ENCODE measurements at places on chromosomes 4 and X. TPM values are rescaled to one million over a fixed set of nuclear protein-coding genes. Genes with fewer than 3 reads are reported as not detected.

GRCh38 chr4:176566769-176567168 lies 226.0 kb downstream of the VEGFC start:
- no peaks in the 10 kb centered on the region for H3K36me3 ChIP-seq
- no peaks in the 10 kb centered on the region for H3K27me3 ChIP-seq
- H3K27ac ChIP-seq: no peak overlapping the region
- H3K4me1 ChIP-seq: no peaks in the 10 kb centered on the region
- no peak overlapping the region for H3K4me3 ChIP-seq

DNA sequence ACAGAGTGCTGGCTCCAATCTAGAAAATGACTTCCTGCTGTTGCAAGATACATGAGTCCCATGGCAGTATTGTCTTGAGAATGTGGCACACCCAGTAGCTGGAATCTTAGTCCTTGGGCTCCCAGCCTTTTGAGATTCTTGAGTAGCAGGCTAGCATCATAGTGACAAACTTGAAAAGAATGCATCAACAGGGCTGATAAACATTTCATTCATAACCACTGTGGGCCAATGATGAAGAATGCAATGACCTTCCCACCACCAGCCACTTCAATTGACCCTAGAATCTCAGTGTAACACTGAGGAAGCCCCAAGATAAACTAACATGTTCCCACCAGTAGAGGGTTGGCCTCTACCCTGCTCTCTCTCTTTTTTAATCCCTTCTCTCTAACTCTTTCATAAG lies 329.3 kb downstream of the GBA3 start:
- no peaks in the 10 kb centered on the region for H3K4me1 ChIP-seq
- H3K27ac ChIP-seq: no peak overlapping the region
- no peak overlapping the region for H3K4me3 ChIP-seq
- no peaks in the 10 kb centered on the region for H3K36me3 ChIP-seq
- no peak for DNase-seq
- H3K27me3 ChIP-seq: no peaks in the 10 kb centered on the region

GRCh38 chr4:29009908-29010307 lies 1710.3 kb upstream of the PCDH7 start:
- H3K27ac ChIP-seq: no peak overlapping the region
- DNase-seq: no peak
- no peaks in the 10 kb centered on the region for H3K27me3 ChIP-seq
- H3K36me3 ChIP-seq: no peaks in the 10 kb centered on the region
- no peaks in the 10 kb centered on the region for H3K4me1 ChIP-seq
- H3K4me3 ChIP-seq: no peak overlapping the region

- H3K27me3 ChIP-seq: no peaks in the 10 kb centered on the region
- H3K27ac ChIP-seq: no peak overlapping the region
- H3K36me3 ChIP-seq: no peaks in the 10 kb centered on the region
These were observed 1365.4 kb downstream of the ARAP2 start for GRCh38 chr4:34878961-34879360.

DNA sequence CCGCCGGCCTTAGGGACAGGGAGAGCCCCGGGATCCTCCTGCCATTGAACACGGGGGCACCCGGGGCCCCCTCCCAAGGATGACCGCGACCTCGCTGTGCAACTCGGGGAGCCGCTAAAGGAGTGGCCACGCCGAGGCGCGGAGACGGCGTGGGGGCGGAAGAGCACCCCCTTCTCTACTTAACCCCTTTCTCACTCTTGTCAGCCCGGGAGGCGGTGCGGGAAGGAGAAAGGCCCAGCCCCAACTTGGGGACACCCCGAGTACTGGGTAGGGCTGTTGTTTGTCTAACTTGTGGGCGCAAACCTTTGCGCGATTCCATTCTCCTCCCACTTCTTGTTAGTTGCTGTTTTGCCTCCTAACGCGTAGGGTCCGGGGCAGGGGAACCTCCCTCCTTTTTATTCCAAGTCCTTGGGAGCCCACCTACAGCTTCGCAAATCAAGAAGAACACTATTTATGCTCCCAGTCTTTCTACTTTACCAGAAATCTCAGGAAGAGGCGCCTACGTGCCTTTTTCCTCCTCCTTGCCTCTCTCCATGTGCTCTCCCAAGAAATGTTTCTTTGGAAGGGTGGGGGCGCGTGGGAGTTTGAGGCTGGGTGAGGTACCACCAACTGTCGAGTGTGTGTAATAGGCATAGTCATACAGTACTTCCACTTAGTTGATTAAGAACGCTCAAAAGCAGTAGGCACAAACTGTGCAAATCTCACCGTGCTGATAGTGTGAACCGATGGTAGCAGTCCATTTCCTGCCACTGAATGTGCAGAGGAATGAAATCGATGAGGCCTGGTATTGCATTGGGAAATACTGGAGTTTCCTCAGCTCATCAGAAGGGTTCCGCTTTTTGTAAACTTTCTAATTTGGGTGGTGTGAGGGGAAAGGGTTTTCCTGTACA lies 813 bp downstream of the DIAPH2 start:
- peak overlapping the region; percentile 75 for H3K4me3 ChIP-seq
- no peaks in the 10 kb centered on the region for H3K27me3 ChIP-seq
- DNase-seq: peak; percentile 68

Gene FHDC1
- total RNA-seq: 1.1 TPM

Gene LRP2BP
- 1.8 TPM for total RNA-seq

DNA sequence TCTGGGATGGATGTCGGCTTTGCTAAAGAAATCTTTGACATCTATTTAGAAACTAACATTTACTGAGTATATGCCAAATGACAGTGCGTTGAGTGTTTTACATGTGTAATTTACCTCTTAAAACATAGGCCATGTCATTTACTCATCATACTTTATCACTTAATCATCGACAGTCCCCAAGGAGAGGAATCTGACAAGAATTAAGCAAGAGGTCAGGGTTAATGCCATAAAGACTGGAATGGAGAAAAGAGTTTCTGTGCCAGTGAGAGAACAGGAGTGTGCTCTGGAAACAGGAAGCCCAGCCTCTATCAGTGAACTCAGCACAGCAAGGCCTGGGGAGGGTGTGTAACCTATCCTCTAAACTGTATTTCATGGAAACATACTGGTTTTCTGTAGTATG lies 28.0 kb upstream of the AMOT start:
- H3K36me3 ChIP-seq: no peaks in the 10 kb centered on the region
- H3K27ac ChIP-seq: no peak overlapping the region
- H3K4me3 ChIP-seq: no peak overlapping the region
- no peaks in the 10 kb centered on the region for H3K27me3 ChIP-seq
- no peaks in the 10 kb centered on the region for H3K4me1 ChIP-seq

DNA sequence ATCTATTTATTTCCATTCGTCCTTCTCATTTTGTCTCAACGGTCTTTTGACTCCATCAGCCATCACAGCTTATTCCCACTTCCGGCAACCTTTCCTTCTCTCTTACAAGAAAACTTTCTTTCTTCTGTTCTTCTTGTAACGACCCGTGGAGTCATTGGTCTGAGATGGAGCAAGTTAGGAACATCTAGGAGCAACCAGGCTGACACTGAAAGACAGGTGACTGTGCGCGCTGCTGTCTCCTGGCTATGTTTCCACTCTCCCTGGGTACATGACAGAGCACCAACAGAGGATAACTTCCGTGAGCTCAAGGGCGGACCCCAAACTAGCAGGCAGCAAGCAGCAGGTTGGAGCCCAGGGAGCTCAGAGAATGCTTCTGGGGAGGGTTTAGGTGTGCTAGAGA lies 2.5 kb downstream of the FGF5 start:
- peaks cover 20% of the 10 kb centered on the region for H3K4me1 ChIP-seq
- H3K36me3 ChIP-seq: no peaks in the 10 kb centered on the region
- H3K27ac ChIP-seq: peak overlapping the region; percentile 17
- peaks cover 25% of the 10 kb centered on the region for H3K27me3 ChIP-seq
- DNase-seq: no peak

DNA sequence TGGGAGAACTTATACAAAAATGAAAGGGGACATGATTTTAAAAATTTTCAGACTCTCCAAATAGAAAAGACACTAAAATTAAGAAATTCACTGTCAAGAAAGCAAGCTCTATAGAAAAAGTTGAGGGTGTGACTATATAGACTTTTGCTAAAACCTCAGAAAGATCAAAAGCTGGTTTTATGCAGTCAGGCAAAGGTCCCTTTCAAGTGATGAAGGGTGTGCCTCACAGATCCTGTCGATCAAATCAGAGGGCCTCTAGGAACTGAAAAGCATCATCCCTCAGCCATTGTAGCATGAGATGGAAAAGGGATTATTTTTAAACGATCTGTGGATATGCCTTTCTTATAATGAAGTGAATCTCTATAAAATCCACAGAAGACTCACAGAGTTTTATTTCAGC lies 116.5 kb downstream of the FAM13A start:
- DNase-seq: no peak
- H3K27me3 ChIP-seq: no peaks in the 10 kb centered on the region
- H3K4me3 ChIP-seq: no peak overlapping the region
- no peaks in the 10 kb centered on the region for H3K4me1 ChIP-seq
- no peaks in the 10 kb centered on the region for H3K36me3 ChIP-seq

- H3K36me3 ChIP-seq: no peaks in the 10 kb centered on the region
- H3K4me3 ChIP-seq: no peak overlapping the region
- H3K27me3 ChIP-seq: no peaks in the 10 kb centered on the region
- no peak for DNase-seq
- no peak overlapping the region for H3K27ac ChIP-seq
These were observed 240.6 kb downstream of the PABPC4L start for GRCh38 chr4:133960975-133961374.

DNA sequence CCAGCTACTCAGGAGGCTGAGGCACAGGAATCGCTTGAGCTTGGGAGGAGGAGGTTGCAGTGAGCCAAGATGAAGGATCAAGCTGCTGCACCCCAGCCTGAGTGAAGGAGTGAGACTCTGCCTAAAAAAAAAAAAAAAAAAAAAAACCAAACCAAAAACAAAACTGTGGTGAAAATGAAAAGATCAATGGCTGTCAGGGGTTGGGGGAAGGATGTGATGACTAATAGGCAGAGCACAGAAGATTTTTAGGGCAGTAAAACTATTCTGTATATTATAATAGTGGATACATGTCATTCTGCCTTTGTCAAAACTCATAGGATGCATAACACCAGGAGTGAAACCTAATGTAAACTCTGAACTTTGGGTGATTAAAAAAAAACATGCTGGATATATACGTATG lies 69.9 kb upstream of the ELOVL6 start:
- H3K36me3 ChIP-seq: no peaks in the 10 kb centered on the region
- no peaks in the 10 kb centered on the region for H3K4me1 ChIP-seq
- no peaks in the 10 kb centered on the region for H3K27me3 ChIP-seq

GRCh38 chr4:153522802-153523094 lies 56.6 kb downstream of the TMEM131L start:
- no peak for DNase-seq
- no peak overlapping the region for H3K27ac ChIP-seq
- no peaks in the 10 kb centered on the region for H3K4me1 ChIP-seq
- H3K27me3 ChIP-seq: no peaks in the 10 kb centered on the region
- no peak overlapping the region for H3K4me3 ChIP-seq

DNA sequence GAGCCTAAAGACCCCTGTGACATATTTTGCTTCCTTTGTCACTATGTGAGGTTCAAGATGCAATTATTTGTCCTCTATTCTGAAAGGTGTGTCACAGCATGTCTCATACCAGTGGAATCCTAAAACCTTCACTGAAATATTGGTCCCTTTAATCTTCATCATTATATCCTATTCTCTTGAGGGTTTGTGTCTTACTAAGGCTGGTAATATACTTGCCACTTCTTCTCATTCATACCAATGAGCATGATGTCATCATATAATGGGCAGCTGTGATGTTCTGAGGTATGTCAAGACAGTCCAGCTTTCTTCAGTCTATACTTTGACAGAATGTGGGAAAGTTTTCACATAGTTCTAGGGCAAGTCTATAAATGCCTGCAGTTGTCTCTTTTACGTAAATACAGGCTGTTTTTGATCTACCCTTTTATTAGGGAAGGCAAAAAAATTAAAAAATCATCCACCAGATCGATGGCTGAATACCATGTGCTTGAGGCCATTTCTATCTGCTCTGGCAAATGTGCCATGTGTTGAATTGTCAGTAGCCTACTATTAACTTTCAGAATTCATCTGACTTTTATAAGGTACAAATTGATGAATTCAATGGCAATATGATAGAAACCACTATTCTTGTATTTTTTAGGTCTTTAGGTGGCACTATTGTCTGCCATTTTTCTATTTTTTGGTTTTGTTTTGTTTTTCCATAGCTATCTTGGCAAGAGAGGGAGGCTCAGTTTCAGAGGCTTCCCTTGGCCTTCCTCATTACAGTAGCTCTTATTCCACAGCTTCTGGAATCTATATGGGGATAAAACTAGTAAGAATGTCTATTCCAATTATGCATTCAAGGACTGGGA lies 209.0 kb downstream of the PPARGC1A start:
- DNase-seq: no peak
- H3K27ac ChIP-seq: no peak overlapping the region
- no peaks in the 10 kb centered on the region for H3K27me3 ChIP-seq
- H3K4me1 ChIP-seq: no peaks in the 10 kb centered on the region

- no peaks in the 10 kb centered on the region for H3K27me3 ChIP-seq
- H3K4me1 ChIP-seq: no peaks in the 10 kb centered on the region
- DNase-seq: no peak
- no peak overlapping the region for H3K4me3 ChIP-seq
These were observed 1717.6 kb upstream of the TENM3 start for GRCh38 chr4:180525523-180526077.

DNA sequence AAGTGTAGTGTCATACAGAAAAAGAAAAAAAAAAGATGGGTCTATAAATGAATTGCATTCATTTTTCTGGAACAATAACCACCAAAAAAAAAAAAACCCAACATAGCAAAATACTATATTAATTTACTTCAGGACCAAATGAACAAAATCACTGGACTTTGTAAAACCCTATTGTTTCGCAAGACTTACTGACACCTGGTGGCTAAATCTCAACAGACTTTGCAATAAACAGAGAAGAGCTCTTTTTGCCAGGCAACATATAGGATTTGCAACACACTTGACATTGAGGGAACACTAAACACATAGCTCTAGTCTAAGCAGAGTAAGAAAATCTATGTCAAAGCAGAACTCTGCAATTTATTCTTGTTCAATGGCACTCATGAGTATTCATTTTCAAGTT lies 990.2 kb downstream of the STPG2 start:
- DNase-seq: no peak
- H3K4me1 ChIP-seq: no peaks in the 10 kb centered on the region
- no peaks in the 10 kb centered on the region for H3K27me3 ChIP-seq

Gene XKRX
- total RNA-seq: 1.2 TPM
